ENCODE measurements at places on chromosomes 12 and 14.

DNA sequence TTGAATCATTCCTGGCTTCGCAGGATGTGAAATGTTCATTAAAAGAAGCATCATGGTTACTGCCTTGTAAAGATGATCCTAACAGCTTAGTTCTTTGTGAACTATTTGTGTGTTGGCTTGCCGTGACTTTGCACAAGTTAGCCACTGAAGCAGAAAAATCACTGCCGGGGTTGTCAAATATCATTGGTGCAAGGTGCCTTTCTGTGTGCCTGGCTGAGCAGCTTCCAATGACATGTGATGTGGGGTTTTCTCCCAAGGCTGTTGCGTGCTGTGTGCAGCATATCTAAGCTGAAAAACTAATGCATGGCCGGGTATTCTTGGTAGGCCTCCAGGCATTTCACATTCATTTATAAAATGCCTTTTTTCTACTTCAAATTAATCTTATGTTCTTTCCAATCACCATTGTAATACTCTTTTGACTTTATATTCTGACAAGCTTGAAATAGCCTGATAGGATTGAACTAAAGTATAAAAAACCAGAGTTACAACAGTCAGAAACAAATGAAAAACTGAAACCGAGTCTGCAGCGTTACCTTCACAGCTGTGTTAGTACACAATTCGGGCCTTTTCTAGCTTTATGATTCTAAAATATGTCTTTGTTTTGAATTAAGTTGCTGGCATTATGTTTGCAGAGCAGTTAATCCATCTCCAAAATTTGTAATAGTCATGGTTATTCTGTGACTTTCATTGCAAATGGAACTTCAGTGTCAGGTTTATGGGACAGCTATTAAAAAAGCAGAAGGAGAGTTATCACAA is 222.1 kb downstream of the SYT1 start:
- no peak for DNase-seq

DNA sequence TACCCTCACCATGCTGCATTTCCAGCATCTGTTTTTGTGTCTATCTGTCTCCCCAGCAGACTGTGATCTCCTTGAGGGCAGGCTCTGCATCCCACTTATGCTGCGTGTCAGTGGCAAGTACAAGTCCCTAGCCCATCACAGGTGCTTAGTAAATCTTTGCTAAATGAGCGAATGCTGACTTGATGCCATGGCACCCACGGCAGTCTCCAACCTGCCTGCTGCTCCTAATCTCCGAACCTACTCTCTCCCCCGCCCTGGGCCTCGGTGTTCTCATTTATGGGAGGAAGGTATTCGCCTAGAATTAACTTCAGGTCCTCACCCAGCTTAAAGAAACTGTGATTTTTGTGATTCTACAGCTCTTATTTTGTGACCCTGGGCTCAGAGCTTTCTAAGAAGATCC is 109.9 kb downstream of the PRMT8 start:
- no peak for DNase-seq

DNA sequence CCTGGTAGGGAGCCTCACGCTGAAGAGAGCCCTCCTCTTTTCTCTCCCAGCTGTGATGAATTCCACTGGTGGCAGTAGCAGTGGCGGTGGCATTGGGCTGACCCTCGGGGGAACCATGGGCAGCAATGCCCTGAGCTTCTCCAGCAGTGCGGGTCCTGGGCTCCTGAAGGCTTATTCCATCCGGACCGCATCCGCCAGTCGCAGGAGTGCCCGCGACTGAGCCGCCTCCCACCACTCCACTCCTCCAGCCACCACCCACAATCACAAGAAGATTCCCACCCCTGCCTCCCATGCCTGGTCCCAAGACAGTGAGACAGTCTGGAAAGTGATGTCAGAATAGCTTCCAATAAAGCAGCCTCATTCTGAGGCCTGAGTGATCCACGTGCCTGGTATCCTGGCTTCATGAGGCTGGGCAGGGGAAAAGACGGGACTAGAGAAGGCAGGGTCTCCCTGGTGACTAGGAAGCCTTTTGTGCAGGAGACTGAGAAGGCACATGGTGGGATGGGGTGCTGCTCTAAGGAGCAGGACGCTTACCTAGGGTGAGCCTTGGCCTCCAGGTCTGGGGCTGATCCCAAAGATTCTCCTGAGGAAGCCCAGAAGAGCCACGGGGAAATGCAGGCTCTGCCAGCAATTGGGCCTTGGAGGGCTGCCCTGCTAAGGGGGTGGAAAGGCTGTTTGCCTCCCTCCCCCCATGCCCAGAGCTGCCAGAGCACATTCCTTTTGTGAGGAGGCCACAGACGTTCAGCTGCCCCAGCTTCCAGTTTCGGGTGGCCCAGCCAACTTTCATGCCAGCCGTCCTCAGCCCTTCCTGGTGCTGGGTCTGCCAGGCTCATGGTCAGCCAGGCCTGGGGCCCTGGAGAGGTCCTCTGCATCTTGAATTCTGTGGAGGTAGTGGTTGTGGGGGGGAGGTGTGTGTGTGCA is 15.8 kb downstream of the KRT7 start:
- no peak for DNase-seq

- no peak for DNase-seq
These were observed 9.0 kb downstream of the DAZAP2 start for GRCh38 chr12:51247523-51248206.

DNA sequence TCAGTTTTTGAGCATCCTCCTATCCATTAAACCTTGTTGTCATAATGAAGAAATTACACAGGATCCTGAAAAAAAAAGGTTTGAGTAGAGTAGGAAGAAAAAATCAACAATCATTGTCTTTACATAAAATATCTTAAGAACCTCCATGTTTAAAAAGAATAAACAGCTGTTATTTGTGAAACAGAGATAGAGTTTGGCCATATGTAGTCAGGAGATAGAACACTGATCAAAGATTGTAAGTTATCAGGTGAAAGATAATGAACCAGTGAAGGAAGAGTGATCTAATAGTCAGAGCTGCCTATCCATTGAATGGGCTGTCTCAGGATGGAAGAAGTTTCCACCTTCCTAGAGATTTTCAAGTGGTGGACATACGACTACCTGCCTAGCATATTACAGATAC is 397.1 kb downstream of the SOX5 start:
- DNase-seq = no peak

GRCh38 chr12:91551927-91552326 is 369.3 kb upstream of the DCN start:
- no peak for DNase-seq

GRCh38 chr14:52031781-52032180 is 37.1 kb downstream of the NID2 start:
- no peak for DNase-seq

DNA sequence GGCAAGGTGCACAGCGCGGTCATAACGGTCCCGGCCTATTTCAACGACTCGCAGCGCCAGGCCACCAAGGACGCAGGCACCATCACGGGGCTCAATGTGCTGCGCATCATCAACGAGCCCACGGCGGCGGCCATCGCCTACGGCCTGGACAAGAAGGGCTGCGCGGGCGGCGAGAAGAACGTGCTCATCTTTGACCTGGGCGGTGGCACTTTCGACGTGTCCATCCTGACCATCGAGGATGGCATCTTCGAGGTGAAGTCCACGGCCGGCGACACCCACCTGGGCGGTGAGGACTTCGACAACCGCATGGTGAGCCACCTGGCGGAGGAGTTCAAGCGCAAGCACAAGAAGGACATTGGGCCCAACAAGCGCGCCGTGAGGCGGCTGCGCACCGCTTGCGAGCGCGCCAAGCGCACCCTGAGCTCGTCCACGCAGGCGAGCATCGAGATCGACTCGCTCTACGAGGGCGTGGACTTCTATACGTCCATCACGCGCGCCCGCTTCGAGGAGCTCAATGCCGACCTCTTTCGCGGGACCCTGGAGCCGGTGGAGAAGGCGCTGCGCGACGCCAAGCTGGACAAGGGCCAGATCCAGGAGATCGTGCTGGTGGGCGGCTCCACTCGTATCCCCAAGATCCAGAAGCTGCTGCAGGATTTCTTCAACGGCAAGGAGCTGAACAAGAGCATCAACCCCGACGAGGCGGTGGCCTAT is 875 bp downstream of the HSPA2 start:
- DNase-seq = peak; percentile 17
